Thymus (tissue), 14 donors: ENCODE measurements at places on chromosomes 2 and 18. TPM values are rescaled to one million over a fixed set of nuclear protein-coding genes. Genes with fewer than 3 reads are reported as not detected.

GPR39 gene
- 1.0 TPM for polyA plus RNA-seq

EVA1A gene
- polyA plus RNA-seq: 32.3 TPM

NHEJ1 gene
- 8.3 TPM for polyA plus RNA-seq

ZNF396 gene
- 4.3 TPM for polyA plus RNA-seq

HNMT gene
- 17.0 TPM for polyA plus RNA-seq

CTAGE1 gene
- polyA plus RNA-seq: not detected

KCNF1 gene
- polyA plus RNA-seq: 0.52 TPM

CDH7 gene
- 1.2 TPM for polyA plus RNA-seq

PTPN2 gene
- polyA plus RNA-seq: 116 TPM

CIB4 gene
- not detected for polyA plus RNA-seq

SMAD2 gene
- polyA plus RNA-seq: 37.0 TPM

MERTK gene
- polyA plus RNA-seq: 16.5 TPM

MTIF2 gene
- 29.2 TPM for polyA plus RNA-seq

CFC1 gene
- polyA plus RNA-seq: 2.6 TPM

GNAL gene
- polyA plus RNA-seq: 7.5 TPM

- DNase-seq: no peak
- peaks cover 20% of the 10 kb centered on the region for H3K4me1 ChIP-seq
- no peaks in the 10 kb centered on the region for H3K27me3 ChIP-seq
- no peak overlapping the region for H3K4me3 ChIP-seq
- H3K36me3 ChIP-seq: peaks cover 18% of the 10 kb centered on the region
Observed at GRCh38 chr2:134320930-134321329, 67.1 kb downstream of the MGAT5 start.

GRCh38 chr2:28681158-28681571 lies 70.5 kb upstream of the PPP1CB start:
- H3K36me3 ChIP-seq: no peaks in the 10 kb centered on the region
- H3K27me3 ChIP-seq: no peaks in the 10 kb centered on the region
- H3K27ac ChIP-seq: no peak overlapping the region

DNA sequence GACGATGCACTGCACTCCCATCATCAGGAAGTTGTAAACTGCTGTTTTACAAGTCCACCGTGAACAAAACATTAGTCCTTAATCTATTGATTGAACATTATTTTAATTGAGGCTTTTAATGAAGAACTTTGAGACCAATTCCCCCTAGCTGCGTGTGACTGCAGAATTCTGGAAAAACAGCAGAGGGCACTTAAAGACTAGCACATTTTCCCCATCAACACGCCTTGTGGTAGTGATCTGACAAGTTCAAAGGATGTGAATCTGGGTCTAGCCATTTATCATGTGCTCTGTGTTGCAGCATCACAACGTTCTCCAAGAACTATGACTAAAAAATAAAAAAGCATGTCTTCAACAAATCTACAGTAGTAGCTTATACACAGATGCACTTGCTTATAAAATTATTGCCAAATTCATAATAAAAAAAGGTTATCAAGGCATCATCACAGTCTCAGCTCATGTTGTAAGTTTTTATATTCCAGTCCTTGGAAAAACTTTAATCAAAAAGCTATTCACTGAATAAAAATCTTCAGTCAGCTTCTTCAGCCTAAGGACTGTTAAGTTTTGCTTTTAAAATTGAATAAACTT lies 35.8 kb downstream of the SKOR2 start:
- no peak overlapping the region for H3K4me3 ChIP-seq
- H3K36me3 ChIP-seq: no peaks in the 10 kb centered on the region
- peak; percentile 4 for DNase-seq
- H3K27ac ChIP-seq: no peak overlapping the region

GRCh38 chr2:211259831-211260476 lies 703.6 kb downstream of the CPS1 start:
- no peak overlapping the region for H3K4me3 ChIP-seq
- no peak for DNase-seq

DNA sequence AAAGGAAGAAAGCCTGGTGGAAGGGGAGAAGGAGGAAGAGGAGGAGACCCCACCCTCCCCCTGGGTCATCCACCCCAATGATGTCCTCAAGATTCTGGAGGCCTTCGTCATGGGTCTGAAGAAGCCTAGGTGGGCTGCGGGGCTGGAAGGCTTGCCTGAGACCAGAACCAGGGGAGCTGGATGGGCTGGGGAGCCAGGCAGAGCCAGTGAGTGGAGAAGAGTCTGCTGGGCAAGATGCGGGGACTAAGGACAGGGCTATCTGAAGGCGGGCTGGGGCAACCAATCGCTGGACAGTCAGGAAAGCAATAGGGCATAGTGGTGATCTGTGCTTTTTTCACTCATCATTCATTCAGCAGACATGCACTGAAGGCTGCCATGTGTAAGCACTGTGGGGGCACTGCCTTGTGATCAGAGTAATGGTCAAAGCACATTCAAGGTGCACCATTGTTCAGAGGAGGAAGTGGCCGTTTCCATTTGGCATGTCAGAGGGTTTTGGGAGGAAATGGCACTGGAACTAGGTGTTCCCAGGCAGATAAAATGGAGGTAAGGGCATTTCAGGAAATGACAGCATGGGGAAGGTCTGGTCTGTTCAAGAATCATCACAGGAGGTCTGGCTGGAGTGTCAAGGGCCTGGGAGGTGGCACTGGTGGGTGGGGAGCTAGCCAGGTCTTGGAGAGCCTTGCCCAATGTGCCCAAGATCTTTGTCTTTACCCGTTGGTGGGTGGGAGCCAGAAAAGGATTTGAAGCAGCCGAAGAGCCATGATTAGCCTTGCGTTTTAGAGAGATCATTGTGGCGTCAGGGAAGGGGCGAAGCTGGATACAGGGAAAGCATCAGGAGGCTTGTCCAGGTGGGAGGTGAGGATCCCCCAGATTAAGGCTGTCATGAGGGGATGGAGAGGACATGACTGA lies 24.2 kb downstream of the OTOF start:
- no peaks in the 10 kb centered on the region for H3K36me3 ChIP-seq
- H3K27ac ChIP-seq: no peak overlapping the region
- H3K4me3 ChIP-seq: no peak overlapping the region
- DNase-seq: no peak
- H3K27me3 ChIP-seq: no peaks in the 10 kb centered on the region

DNA sequence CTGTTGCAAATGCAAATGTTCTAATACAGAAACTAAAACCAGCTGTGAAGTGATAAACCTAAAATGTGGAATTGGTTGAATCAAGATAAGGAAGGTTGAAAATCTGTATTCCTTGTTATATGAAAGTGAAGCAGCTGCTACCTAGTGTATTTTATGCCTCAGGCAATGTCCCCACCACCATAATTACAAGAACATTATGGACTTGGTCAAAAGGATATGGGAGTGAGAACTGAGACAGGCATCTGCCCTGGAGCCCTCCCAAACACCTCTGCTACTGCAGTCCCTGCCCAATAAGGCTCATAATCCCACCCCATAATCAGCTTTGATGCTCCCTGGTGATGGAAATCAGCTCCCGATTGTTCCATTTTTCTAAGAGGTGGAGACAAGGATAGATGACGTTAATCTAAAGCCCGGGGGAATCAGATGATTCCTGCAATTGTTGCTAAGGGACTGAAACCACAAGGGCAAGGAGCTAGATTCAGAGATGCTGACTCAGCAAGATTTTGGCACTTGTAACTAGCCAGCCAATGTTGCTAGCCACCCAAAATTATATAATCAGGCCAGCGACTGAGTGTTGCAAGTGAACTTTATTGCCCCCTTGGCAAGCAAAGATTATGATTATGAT lies 69.5 kb downstream of the EVA1A start:
- H3K4me3 ChIP-seq: no peak overlapping the region
- DNase-seq: no peak
- no peaks in the 10 kb centered on the region for H3K27me3 ChIP-seq
- H3K27ac ChIP-seq: no peak overlapping the region
- H3K4me1 ChIP-seq: no peaks in the 10 kb centered on the region

- no peak for DNase-seq
- H3K4me1 ChIP-seq: no peaks in the 10 kb centered on the region
- peak overlapping the region; percentile 59 for H3K27ac ChIP-seq
- no peaks in the 10 kb centered on the region for H3K27me3 ChIP-seq
- no peak overlapping the region for H3K4me3 ChIP-seq
- H3K36me3 ChIP-seq: no peaks in the 10 kb centered on the region
Observed at GRCh38 chr18:13916559-13916958, 1.2 kb upstream of the MC2R start.

DNA sequence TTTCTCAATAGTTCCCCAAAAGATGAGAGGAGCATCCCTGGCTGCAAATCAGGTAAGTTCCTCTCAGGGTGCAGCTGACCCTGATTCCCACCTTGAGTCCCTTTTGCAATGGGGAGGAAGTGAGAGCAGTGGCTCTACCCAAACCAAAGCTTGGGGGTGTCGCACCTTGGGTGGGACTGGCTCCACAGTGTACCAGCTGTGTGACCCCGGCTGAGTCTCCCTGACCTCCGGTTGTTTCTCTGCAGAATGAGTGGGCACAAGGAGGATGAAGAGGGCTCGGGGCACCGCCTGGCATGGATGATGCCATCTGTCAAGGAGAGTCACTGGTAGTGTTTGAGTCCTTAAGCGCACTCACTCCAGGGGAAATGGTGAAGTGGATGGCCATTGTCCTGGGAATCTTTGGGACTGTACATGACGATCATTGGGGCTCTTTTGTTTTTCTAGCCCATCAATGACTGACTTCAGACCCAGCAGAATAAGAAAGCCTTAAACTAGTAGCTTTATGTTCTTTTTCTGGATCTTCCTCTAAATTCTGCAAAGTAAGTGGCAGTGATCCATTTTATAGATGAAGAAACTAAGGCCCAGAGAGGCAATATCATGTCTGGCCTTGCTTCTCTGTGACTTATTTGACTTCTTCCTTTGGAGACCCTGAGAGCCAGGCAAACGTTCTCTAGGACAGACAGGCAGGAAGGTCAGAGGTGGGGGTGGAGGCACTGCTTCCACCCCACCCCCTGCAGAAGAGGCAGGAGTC lies 106.3 kb upstream of the ST3GAL5 start:
- H3K4me1 ChIP-seq: peaks cover 71% of the 10 kb centered on the region
- H3K27ac ChIP-seq: no peak overlapping the region
- no peak overlapping the region for H3K4me3 ChIP-seq

DNA sequence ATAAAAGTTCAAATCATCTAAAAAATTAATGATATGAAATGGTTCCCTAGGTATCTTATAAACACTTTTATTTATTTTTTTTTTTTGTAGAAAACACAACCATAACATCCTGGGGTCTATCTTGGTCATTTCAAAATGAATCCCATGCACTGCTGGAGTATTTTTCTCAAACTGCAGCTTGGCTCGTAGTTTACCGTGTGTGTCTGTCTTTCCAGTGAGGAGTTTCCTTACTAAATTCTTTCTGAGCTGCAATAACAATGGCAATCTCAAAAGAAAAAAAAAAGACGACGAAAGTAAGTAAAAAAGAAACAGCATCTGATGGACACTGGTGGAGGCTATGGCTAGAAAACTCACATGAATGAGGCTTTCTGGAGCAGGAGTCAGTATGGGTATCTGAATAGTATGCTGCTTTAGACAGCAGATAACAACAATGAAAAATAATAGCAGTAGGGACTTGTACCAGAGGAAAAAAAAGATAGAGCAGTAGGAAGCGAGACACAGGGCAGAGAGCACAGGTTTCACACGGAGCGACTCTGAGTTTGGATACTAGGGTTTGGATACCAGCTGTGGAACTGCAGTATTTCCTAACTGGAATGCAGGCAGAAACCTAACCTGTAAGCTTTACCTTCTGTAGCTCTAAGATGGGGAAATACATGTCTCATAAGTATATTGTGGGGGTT lies 43.5 kb downstream of the CALCRL start:
- H3K27me3 ChIP-seq: no peaks in the 10 kb centered on the region
- no peak for DNase-seq
- H3K27ac ChIP-seq: no peak overlapping the region
- no peaks in the 10 kb centered on the region for H3K36me3 ChIP-seq

GRCh38 chr2:57373530-57373929 lies 673.1 kb upstream of the VRK2 start:
- no peak overlapping the region for H3K4me3 ChIP-seq
- H3K27me3 ChIP-seq: no peaks in the 10 kb centered on the region
- no peaks in the 10 kb centered on the region for H3K36me3 ChIP-seq
- DNase-seq: no peak
- H3K27ac ChIP-seq: no peak overlapping the region

GRCh38 chr18:51068105-51068504 lies 38.1 kb downstream of the SMAD4 start:
- H3K4me1 ChIP-seq: no peaks in the 10 kb centered on the region
- H3K27ac ChIP-seq: no peak overlapping the region
- H3K36me3 ChIP-seq: peaks cover 40% of the 10 kb centered on the region

GRCh38 chr2:165440367-165440766 lies 29.1 kb upstream of the CSRNP3 start:
- H3K27me3 ChIP-seq: no peaks in the 10 kb centered on the region
- no peak overlapping the region for H3K4me3 ChIP-seq
- no peak overlapping the region for H3K27ac ChIP-seq
- H3K4me1 ChIP-seq: no peaks in the 10 kb centered on the region
- peak; percentile 37 for DNase-seq
- no peaks in the 10 kb centered on the region for H3K36me3 ChIP-seq

GRCh38 chr2:210399440-210400041 lies 77.0 kb downstream of the LANCL1 start:
- no peaks in the 10 kb centered on the region for H3K36me3 ChIP-seq
- H3K4me3 ChIP-seq: no peak overlapping the region
- H3K27me3 ChIP-seq: no peaks in the 10 kb centered on the region
- no peaks in the 10 kb centered on the region for H3K4me1 ChIP-seq

GRCh38 chr2:230798769-230799399 lies 65.9 kb upstream of the ITM2C start:
- peak; percentile 38 for DNase-seq
- no peak overlapping the region for H3K27ac ChIP-seq
- peaks cover 2% of the 10 kb centered on the region for H3K4me1 ChIP-seq
- no peak overlapping the region for H3K4me3 ChIP-seq
